Pulmonary artery endothelial cell (primary cell): ENCODE measurements at places on chromosomes 16 and 17.

- DNase-seq, result no peak
Measured at GRCh38 chr17:78892936-78893379, 10.0 kb downstream of the CEP295NL start.

- no peak for DNase-seq
Measured at GRCh38 chr16:70381604-70382342, 35.1 kb downstream of the DDX19A start.

DNA sequence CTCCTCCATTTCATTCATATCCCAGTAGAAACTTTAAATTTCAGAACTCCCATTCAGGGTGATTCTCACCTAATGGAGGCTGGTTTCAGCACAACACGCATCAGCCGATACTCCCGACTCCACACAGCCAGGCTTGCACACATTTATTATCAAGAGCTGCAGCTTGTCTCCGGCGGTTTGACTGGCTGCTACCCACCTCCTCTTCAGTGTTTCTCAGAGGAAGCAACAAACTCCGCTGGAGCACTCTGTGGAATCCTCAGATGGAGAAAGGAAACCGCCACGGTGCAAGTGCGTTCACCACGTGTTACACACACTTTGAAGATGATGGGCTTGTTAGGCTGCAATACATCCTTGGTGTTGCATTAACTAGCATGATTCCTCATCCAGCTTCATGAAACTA is 39.7 kb upstream of the NUDT7 start:
- no peak for DNase-seq

- no peak for DNase-seq
Measured at GRCh38 chr17:1179112-1179817, 516 bp downstream of the ABR start.

DNA sequence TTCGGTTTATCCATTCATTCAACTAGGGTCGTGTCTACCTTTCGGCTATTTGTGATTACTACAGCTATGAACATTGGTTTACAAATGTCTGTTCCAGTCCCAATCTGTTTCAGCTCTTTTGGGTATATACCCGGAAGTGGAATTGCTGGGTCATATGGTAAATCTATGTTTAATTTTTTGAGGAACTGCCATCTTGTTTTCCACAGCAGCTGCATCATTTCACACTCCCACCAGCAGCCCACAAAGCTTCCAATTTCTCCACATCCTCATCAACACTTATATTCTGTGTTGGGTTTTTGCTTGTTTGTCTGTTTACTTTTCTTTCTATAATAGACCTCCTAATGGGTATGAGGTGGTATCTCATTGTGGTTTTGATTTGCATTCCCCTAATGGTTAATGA is 48.7 kb upstream of the GINS3 start:
- DNase-seq, result no peak

- DNase-seq, result no peak
Measured at GRCh38 chr16:50099957-50100648, 34.3 kb downstream of the HEATR3 start.
